ENCODE measurements at places on chromosomes 3 and 15.
A peak's percentile ranks its signal among the peaks of the same experiment; 100 is the strongest.

DNA sequence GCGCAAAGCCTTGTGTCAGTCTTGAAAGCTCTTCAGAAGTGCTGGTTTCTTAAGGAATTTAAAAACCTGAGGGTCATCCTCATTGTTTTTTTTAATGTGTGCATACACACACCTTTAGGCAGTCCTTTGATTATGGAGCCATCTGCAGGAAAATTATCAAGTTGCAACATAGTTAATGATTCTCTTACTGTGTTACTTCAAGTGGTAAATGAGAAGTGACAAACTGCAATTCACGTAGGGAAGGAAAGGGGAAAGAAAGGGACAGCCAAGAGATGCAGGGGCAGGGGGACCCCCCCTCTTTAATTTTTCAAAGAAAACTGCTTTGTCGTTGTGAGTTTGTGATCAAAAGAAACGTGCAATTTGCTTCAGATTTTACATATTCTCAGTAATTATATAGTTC, 162.4 kb upstream of the CGNL1 start:
- peak; percentile 76 for DNase-seq

GRCh38 chr15:76575274-76575673, 238.7 kb downstream of the ISL2 start:
- no peak for DNase-seq

DNA sequence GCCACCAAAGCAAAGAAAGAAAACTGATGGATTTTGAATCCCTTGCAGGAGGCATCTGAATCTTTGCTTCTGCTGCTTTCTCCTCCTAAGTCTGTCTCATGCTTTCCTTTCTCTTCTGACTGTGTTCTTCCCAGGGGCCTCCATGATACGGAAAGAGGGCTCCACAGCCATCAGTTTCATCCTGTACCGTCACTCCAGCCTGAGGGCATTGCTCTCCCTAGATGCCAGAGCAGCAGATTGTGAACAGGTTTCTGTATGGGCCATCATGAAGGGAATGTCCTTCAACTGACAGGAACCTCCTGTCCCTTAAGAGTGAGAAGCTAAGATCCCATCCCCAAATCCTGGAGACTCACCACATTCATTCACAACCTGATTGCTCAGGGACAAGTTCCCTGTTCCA, 59.2 kb downstream of the KBTBD12 start:
- no peak for DNase-seq

- no peak for DNase-seq
Observed at GRCh38 chr3:127608362-127608718, 10.1 kb downstream of the MCM2 start.

- no peak for DNase-seq
Observed at GRCh38 chr3:97896547-97896946, 74.7 kb downstream of the CRYBG3 start.

DNA sequence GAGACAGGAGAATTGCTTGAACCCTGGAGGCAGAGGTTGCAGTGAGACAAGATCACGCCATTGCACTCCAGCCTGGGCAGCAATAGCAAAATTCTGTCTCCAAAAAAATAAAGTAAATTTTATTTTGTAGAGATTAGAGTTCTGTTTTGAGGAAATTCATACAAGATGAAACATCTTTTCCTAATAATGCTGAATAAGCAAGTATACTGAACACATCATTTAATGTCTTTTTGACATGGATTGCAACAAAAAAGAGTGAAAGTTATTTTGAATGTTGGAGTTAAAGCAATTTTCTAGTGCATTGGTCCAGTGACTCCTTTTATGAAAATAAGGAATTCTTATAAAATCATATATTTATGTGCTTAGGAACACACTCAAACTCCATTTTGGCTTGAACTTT, 20.5 kb downstream of the LCTL start:
- no peak for DNase-seq

DNA sequence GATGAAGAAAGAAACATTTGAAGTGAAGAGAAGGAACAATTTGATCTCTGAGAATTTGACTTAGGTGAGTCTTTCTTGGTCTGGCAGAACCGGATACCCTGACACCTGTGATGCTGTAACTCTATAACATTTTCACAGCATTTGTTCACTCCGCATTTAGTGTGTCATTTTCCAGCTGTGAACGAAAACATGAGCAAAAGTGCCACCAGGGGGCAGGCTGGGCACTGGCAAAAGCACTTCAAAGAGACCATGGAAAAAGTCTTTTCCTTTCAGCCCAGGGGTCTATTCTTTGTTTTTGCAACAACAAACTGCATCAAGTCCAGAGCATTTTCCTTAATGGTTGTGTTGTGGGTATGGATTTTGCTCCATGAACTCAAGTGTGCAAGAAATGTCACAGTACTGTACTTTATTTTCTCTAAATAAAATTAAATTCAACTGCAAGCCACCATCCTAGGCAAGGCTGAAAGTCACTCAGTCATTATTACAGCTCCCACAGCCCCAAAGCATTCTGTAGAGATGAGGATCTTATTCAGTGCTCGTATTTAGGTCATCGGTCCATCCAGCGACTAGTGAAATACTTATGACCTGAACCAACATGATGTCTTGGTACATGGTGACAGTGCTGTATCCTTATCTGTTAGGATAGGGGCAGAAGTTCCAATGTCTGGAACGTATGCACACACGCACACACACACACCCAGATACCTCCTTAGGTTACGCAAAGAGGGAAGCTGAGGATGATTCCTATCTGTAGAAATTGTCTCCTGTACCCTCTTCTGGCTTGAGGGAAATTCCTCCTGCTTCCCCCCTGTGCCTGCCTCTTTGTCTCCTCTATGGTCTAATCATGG, 125.5 kb downstream of the GADL1 start:
- DNase-seq: peak; percentile 84

- no peak for DNase-seq
Observed at GRCh38 chr15:78930577-78931388, 14.1 kb downstream of the CTSH start.

DNA sequence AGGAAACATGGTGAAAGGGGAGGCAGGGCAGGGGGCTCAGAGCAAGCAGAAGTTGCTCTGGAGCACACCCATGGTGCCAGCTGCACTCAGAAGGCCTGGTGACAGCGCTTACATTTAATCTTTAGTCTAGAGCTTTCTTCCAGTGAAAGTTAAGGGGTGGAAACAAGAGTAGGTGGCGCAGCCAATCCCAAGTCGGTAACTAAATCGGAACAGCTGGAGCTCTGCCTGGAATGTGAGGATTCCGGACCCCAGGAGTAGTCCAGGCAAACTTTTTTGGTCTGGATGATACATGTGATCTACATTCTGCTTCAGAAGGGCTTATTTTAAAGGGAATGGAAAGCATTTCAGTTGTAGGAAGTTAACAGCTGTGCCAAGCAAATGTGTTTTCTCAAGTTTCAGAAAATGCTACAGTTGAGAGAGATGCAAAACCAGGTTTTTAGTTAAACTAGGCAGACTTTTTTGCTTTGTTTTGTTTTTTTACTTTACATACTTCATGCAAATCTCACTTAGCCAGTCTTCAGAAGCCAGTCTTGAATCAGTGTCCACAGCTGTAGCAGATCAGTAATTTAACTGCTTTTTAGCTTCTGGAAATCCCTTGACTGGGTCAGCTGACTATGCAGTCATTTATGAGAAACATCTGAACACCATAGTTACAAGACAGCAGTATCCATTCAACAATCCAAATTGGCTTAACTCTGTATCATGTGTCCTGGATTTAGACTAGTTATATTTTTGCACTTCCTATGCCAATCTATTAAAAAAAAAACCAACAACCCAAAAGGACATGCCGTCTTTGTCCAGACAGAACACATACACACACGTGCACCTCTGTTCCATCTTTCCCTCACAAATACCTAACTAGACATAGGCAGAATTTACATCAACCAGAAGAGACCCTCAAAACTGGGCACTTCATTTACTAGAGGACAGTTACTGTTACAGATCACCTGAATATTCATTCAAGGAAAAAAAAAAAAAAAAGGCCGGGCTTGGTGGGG, 33.2 kb downstream of the ZNF106 start:
- peak; percentile 81 for DNase-seq

- DNase-seq: peak; percentile 57
Observed at GRCh38 chr3:193190146-193190786, 50.8 kb upstream of the PLAAT1 start.

GRCh38 chr3:28349469-28350000, 911 bp upstream of the AZI2 start:
- no peak for DNase-seq

- no peak for DNase-seq
Observed at GRCh38 chr15:98734466-98735199, 86.3 kb downstream of the IGF1R start.

DNA sequence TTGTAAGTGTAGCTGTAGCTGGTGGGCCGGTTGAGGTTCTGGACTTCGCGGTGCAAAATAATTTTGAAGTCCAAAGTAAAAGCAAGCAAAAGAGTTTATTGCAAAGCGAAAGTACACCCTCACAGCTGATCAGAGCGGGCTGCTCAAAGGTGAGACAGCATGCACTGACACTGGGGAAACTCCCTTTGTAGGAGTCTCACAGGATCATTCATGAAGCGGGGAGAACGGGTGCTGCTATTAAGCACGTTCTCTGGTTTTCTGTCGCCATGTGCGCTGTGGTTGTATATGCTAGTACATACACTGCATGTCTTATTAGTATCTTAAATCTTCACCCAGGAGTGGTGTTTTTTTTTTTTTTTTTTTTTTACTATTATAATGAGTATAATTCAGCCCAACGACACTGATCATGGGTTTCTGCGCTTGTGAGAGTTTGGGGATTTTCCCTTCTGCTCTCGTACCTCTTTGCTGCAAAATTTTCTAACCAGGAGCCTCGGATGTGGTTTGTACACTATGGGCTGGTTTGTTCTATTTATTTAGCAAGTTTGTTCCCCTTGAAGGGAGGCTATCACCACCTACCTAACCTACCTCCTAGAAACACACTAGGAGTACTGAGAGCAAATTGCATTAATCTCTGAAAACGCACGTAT, 1.4 kb upstream of the AP4E1 start:
- peak; percentile 3 for DNase-seq

DNA sequence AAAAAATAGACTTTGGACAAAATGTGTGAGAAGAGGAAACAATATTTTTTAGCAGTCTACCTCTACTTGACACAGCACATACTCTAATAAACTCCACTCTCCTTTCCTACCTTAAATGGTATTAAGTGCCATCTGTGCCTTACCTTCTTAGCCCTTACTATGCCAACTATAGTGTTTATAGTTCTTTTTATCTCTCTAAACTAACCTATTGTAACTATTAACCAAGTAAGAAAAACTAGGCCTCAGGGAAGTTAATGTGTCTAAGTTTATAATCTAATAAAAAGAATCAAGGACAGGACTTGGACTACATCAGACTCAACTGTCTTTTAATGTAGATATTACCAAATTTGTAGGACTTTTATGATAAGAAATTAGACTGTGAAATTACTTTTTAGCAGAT, 251.7 kb upstream of the ROBO2 start:
- DNase-seq: no peak

GRCh38 chr3:150699068-150699639, 4.6 kb downstream of the ERICH6 start:
- peak; percentile 21 for DNase-seq

DNA sequence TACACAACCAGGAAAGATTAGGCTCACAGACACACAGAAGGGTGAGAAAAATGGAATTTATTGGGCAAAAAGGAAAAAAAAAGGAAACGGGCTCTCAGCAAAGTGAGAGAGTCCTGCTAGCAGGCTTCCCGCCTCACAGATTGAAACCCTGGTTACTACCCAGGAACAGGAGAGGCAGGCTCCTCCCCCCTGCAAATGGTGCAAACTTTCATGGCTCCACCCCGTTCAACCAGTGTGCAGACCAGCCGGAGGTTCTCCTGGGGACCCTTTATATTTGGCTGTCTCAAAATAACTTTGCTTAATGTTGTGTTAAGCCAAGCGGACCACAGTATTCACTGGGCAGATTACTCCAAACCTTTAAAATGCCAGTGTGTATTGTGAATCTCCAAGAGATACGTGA, 40.3 kb downstream of the IL1RAP start:
- no peak for DNase-seq

DNA sequence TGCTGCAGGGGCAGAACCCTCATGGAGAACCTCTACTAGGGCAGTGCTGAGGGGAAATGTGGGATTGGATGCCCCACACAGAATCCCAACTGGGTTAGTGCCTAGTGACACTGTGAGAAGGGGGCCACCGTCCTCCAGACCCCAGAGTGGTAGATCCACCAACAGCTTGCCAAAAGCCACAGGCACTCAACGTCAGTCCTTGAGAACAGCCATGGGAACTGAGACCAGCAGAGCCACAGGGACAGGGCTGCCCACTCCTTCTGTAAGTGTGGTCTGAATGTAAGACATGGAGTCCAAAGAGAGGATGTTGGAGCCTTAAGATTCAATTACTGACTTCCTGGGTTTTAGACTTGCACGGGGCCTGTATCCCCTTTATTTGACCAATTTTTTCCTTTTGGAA, 1451.5 kb downstream of the SI start:
- DNase-seq: no peak

DNA sequence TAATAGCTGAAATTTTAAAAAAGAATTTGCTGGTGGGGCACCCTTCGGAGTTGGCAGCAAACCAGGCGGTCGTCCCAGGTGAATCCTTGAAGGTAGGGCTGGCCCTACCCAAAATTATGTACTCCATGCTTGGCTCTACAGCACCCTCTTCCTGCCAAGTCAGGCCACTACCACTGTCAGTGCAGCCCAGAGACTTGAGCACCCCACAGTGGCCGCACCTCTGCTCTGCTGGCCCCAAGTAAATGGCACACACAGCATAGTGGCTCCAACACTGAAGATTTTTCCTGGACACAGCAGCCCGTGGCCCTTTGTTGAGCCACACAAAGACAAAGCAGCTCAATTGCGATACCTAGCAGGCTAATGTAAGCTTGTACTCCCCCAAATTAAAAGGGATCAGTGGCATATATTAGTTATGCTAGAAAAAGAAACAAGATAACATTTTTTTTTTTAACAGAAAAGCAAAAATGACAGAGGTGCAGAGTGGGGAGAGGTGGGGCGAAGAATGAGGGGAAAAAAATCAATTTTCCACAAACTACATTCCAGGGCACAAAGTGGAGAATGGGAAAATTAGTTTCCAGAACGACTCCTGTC, 250.5 kb downstream of the UACA start:
- DNase-seq: peak; percentile 70

- DNase-seq: peak; percentile 98
Observed at GRCh38 chr3:9976721-9977709, 9.6 kb downstream of the EMC3 start.

DNA sequence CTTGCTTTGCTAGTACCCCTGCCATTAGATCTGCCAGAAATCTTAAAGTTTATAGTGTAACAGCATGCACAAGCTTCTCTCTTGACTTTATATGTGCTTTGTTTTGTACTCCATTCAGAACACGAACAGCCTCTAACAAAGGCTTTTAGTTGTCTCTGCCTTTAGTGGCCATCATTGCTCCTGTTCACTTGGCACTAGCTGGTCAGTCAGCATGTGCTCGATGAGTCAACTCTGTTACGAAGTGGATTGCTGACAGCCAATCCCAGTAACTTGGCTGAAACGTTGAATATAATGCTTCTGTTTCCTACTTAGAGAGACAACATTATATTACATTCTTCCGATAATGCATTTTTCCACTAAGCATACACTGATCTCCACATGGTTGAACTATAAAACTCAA, 349.2 kb downstream of the NAALADL2 start:
- peak; percentile 18 for DNase-seq
